ENCODE measurements at places on chromosomes 5 and 9.
A peak's percentile ranks its signal among the peaks of the same experiment; 100 is the strongest.

GRCh38 chr5:96868603-96869371, 7.5 kb upstream of the ERAP2 start:
- peak; percentile 55 for DNase-seq

- no peak for DNase-seq
These were observed 92.5 kb downstream of the MACROH2A1 start for GRCh38 chr5:135306557-135306956.

DNA sequence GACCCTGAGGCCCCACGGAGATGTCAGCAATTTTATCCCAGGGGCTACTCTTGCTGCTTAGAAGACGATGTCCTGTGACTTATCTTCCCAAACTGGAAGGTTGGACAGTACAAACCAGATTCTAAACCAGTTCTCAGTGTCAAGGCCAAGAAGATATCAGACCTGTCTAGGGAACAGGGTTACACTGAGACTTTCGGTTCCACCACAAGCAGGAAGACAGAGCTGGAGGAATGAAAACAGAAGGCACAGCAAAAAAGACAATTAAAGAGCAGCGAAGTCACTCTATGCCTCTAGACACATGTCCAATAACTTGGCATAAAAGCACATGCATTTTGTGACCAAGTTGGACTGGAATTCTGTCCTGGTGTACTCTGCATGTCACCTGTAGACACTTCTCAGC, 73.4 kb upstream of the TMEM252 start:
- no peak for DNase-seq

GRCh38 chr9:113337714-113338113, 2.4 kb downstream of the WDR31 start:
- no peak for DNase-seq

- no peak for DNase-seq
These were observed 55.0 kb upstream of the MARCHF11 start for GRCh38 chr5:16234598-16234997.

Measured in D341Med (cell line).